ENCODE measurements at places on chromosomes 6 and 20.

DNA sequence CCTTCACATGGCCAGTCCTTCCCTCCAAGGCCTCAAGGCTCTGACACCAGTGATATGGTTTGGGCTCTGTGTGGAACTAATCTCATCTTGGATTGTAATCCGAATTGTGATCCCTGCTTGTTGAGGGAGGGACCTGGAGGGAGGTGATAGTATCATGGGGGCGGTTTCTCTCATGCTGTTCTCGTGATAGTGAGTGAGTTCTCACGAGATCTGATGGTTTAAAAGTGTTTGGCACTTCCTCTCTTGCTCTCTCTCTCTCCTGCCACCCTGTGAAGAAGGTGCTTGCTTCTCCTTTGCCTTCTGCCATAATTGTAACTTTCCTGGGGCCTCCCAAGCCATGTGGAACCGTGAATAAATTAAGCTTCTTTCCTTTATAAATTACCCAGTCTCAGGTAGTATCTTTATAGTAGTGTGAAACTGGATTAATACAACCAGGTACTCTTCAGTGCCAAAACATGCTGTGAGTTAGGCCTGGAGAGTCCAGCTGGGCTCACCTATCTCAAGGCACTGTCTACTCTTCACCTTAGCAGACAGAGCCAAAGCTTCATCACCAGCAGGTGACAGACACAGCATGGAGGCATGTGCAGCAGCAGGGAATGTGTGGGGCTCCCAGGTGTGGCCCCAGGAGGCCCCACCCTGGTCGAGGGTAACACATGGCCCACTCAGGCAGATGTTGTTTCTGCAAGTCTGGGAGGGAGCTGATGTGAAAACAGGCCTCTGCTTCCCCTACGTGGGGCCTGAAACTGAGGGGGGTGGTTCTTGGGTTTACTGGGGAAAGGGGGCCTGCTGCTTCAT lies 97.5 kb upstream of the CDYL start:
- DNase-seq: no peak

- DNase-seq: no peak
These were observed 39.6 kb upstream of the CD93 start for GRCh38 chr20:23125625-23126191.

DNA sequence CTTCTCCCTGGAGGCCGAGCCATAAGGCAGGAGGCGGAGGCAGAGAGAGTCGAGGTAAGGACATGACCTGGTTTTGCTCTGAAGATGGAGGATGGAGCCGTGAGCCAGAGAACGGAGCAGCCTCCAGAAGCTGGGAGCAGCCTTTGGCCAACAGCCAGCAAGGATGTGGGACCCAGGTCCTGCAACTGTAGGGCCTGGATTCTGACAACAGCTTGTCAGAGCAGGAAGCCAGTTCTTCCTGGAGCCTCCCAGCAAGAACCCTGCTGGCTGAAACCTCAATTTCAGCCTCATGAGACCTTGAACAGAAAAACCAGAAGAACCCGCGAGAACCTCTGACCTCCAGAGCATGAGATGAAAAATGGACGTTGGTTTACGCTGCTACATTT lies 13.4 kb upstream of the MRGBP start:
- DNase-seq: no peak

DNA sequence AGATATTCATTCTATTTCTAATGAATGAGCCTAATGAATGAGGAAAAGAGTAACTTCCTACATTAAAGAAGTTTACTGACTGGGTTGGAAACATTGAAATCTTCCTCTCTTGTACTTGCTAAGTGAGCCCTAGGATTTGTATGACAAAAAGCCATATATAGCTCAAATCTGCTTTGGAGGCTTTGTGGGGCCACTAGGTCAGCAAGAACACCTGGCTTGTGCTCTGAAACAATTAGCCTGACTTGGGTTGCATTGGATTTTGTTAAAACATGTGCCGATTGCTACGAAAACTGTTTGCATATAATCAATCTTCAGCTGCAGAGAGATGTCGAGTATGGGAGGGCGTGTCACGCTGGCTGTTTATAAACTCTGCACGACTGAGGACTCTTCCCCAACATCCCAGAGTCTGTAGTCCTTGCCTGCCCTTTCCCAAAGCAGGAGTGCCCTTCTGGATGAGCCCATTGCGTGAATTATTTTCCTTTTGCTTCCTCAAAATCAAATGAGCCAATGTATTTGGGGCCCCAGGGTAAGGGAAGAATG lies 684.8 kb downstream of the DHX35 start:
- DNase-seq: no peak

- no peak for DNase-seq
These were observed 591.9 kb downstream of the CD109 start for GRCh38 chr6:74287932-74288331.

DNA sequence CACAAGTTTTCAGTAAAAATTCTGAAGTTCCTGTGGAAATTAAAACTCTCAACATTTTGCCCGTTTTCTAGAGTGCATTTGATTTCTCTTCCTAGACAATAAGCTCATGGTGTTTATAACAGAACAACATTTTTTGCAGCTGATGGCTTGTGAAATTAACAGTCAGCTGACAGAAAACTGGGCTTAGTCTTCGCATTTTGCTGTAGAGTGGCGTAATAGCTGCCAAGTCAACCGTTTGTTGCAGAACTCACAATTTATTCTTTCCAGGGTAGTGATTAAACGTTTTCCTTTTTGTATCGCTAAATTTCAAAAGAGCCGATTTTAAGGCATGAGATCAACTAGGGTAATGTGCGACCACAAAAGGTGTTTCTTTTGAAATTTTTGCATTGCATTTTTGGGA lies 1.4 kb downstream of the SPO11 start:
- no peak for DNase-seq

All from T-helper 9 cell (primary cell).